ENCODE measurements at places on chromosomes 4 and X. TPM values are rescaled to one million over a fixed set of nuclear protein-coding genes. Genes with fewer than 3 reads are reported as not detected.

GRCh38 chr4:113952452-113953029 is 26.9 kb downstream of the ARSJ start:
- peak; percentile 5 for DNase-seq

The BST1 gene
- 1.00 TPM for total RNA-seq

GRCh38 chr4:8585721-8586212 is 5.6 kb downstream of the GPR78 start:
- DNase-seq, result peak; percentile 46

GRCh38 chr4:36192922-36193321 is 51.4 kb downstream of the ARAP2 start:
- no peak for DNase-seq

GRCh38 chr4:145125396-145125795 is 27.3 kb downstream of the ABCE1 start:
- DNase-seq, result no peak

DNA sequence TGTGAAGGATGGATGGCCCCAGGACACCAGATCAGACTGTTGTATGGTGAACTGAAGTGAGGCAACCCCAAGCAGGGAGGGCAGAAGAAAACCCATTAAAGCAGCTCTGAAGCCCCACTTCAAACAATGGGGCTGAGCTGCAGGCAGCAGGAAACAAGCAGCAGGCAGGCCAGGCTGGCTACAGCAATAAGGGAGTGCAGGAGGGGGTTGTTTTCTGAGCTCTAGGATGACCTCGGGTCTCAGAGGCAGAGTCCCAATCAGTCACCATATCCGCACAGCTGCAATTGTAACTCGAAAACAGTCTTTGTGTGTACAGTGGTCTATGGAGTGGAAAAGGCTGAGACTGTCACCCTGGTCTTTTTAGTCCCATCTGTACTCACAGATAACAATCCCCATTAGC is 90.4 kb downstream of the COL4A6 start:
- DNase-seq, result peak; percentile 18

- no peak for DNase-seq
These were observed 358.9 kb downstream of the FBXO8 start for GRCh38 chr4:173924561-173924960.

DNA sequence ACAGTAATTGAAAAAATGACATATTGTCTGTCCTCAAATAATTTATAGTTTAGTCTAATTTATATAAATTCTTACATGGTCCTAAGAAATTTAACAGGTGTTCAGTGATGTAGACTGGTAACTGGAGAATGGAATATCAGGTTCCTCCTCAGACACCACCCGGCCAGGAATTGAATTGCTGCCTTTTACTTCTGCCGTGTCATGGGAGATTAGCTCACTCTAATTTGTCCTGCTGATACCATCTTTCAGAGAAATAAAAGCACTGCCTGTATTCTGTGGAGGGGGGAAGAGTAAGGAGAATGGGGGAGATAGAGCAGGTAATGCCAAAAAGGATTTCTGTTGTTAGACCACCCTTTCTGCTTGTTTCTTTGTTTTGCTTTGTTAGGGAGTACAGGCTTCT is 125.2 kb upstream of the KLHL4 start:
- peak; percentile 4 for DNase-seq

DNA sequence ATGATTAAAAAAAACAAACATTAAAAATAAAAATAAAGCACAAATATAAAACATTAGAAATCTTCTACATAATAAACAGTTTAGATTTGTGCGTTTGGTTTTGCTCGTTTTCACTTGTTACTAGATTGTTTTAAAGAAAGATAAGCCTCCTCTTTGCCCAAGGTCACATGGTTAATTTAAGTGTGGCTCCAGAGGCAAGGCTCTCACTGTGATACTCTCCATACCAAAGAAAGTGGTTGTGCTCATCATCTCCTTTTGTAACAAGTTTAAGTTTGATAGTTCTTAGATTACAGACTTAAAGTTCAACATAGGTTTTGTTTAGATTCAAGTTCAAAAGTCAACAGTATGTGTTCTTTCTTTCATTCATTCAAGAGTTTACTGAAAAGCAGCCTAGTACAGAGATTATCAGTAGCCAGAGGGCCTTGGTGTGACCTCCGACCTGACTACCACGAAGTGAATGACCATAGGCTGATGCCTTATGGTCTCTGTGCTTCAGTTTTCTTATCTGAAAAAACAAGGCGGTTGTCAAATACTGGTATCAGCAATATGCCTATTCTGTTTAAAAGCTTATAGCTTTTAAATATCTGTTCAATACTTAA is 133.2 kb downstream of the ZAR1 start:
- no peak for DNase-seq

The SPINK2 gene
- 4.5 TPM for total RNA-seq

- DNase-seq, result no peak
These were observed 88.7 kb upstream of the PGRMC2 start for GRCh38 chr4:128376303-128376702.

- no peak for DNase-seq
These were observed 9.1 kb downstream of the IL13RA1 start for GRCh38 chrX:118736394-118737010.

DNA sequence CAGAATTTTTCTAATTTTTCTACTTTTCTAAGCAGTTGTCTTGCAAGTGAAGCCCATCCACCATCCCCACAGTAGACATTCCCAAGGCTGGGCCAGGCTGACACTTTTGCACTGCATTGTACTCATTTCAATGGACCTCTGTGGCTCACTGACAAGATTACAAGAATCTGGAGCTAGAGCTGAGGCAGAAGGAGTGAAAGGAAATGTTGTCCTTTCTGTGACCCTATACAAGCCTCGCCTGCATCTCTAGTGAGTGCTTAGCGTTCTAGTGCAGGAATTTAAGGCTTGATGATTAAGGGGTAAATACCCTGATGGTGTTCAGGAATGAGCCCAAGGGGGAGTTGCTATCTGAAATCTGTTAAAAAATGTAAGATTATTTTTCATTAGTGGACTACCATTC is 6.3 kb downstream of the MAGED1 start:
- DNase-seq, result no peak

- DNase-seq, result peak; percentile 30
These were observed 91.2 kb upstream of the C1QTNF7 start for GRCh38 chr4:15336410-15337167.

DNA sequence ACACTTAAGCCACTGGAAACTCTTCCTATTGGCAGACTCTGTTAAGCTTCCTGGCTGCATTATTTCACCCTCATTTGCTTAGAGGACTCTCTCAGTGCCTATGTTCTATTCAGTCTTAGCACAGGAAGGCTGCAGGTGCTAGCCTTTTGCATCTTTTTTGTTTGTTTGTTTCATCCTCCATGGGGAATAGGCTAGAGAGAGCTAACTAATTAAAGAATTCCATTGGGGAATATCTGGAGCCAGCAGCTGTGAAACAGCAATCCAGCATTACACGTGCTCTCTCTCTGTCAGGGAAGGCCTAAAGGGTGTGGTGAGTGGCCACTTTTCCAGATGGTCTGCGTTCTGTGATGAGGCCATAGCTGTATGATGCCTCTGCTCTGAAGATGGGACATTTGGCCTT is 633.6 kb downstream of the SPRY1 start:
- DNase-seq, result no peak

GRCh38 chr4:24805067-24805466 is 9.7 kb downstream of the SOD3 start:
- no peak for DNase-seq

DNA sequence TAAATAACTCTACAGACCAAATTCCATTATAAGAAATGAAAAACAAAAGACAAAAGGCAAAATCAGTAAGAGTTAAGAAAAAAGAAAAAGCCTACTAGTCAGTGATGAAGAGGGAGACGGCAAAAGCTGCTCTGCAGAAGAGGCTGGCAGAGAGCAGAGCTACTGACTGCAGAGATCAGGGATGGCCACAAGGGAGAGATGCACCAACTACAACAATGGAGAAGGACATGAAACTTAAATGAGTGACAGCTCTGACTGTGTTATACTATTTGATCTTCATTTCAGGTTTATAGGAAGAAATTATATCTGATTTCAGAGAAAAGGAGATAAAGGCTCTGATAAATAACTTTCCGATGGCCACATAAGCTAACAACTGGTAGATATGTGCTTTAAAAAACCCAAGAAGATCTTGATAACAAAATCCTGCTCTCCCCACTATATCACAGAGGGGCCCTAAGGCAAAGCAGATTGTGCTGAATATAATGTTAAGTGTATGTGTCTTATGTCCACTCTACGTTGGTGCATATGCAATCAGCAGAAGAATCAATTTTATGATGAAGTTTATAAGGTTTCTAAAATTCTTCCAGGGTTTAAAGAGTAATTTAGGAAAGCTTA is 58.4 kb upstream of the COX18 start:
- peak; percentile 16 for DNase-seq

The SSX1 gene
- total RNA-seq, result 0.18 TPM

- no peak for DNase-seq
These were observed 259.6 kb downstream of the UNC5C start for GRCh38 chr4:95289028-95289634.

DNA sequence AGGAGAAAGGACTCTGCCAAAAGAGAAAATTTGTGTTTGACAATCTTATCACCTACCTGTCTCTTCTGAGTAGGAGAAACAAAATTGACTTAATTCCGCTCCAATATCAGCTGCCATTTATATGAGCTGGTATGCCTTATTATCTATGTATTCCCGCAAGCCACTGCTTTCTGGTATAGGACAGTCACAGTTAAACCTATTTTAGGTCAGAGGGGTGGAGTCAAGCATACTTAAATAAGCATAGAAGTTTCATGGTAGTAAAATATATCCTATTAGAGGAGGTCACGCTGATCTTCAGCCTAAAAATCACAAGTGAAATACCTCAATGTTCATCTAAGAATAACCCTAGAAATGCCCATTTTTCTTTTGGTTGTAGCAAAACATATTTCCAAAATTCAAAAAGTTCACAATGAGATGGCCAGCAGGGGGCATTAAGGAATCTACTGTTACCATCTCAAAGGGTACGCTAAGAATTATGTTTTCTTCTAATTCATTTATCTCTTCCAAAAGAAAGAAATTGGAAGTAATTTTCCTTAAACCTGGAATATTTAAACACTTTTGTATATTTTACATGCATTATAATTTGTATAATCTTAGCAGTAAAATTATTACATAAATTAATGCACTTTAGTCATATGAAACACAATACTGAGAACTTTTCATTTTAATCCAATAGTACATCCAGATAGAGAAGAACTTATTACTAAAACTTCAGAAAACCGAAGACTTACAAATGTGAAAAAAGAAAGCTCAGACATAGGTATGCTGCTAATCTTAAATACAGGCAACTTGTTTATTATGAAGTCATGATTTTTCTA is 10.5 kb downstream of the PPAT start:
- DNase-seq, result no peak

The REPS2 gene
- total RNA-seq, result 0.31 TPM

The GIMD1 gene
- not detected for total RNA-seq

DNA sequence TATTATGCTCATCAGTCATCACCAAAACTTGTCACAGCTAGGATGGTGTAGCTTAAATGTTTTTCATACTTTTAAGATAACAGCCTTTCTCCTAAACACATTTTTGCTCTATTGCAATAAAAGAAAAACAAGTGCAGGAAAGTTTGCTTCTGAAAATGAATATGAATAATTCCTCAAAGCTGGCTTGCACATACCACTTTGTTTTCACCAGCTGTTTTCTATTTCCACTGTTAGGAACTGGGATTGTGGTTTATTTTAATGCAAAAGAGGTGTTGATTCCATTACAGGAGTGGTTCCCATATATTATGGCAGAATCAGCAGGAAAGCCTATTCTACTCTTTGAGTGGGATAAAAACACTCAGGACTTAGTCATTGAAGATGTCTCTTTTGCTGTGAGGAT is 145.9 kb downstream of the PPA2 start:
- no peak for DNase-seq

- no peak for DNase-seq
These were observed 233.3 kb downstream of the AR start for GRCh38 chrX:67777148-67777547.

- no peak for DNase-seq
These were observed 133.4 kb upstream of the SMAD1 start for GRCh38 chr4:145348291-145348690.

DNA sequence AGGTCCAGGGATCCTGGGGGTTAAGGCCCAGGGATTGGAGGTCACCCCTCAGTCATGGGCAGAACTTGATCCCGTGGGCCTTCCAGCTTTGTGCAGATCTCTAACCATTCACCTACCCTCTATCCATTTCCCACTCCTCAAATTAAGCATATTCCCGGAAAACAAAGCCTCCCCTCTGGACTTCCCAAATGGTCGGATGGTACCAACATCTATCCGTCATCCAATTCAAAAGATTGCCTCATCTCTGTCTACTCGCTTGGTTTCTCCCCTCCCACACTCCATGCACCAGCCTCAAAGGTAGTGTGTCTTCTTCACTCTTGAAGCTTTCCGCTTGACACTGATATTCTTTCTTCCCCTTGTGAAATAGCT is 473 bp upstream of the BCLAF3 start:
- no peak for DNase-seq

DNA sequence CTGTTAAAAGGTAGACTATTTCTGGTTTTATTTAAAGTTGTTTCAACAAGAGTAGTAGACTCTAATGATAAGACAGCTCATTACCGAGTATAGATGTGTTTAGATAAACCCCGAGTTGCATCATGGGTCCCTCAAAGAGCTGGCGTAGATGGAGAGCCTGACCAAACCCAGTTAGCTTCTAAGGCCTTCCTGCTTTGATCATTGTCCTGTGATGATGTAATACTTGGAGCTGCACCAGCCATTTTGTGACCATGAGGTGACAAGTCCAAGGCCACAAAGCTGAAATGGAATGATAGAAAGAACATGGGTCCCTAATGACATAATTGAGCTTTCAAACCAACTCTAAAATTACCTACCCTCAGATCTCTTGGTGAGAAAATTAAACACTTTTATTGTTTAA is 66.6 kb upstream of the TAB3 start:
- DNase-seq, result no peak

GRCh38 chr4:69832326-69833030 is 27.5 kb downstream of the SULT1E1 start:
- DNase-seq, result no peak

The SLC10A6 gene
- not detected for total RNA-seq

DNA sequence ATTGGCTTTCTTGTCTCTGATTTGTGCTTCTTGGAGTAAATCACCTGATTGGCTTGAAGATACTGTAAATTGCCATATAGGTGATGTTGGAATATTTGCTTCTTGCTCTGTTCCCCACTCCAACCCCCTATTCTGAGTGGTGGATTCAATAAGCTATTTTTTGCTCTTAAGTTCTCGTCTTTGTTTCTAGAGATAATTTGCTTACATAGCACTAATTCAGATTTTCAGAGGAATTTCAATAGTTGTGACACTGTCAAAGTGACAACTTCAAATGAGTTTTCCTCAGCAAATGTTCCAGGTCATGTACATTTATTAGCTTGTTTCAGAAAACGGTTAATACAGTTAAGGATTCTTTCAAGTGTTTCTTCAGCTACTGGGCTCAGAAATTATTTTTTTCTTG is 18.6 kb downstream of the LANCL3 start:
- no peak for DNase-seq

The FRMD7 gene
- total RNA-seq, result not detected

- DNase-seq, result no peak
These were observed 722.6 kb downstream of the ADGRL3 start for GRCh38 chr4:61922766-61923165.

GRCh38 chr4:5463936-5464650 is 244.3 kb downstream of the EVC2 start:
- no peak for DNase-seq

Data from H7 (cell line).